OCI-LY7 (cell line): ENCODE measurements at places on chromosomes 3 and 15. TPM values are rescaled to one million over a fixed set of nuclear protein-coding genes. Genes with fewer than 3 reads are reported as not detected.

Gene CLDN11
- 0.33 and 0.34 TPM in 2 replicates for total RNA-seq

Gene CEP97
- total RNA-seq: 43.5 and 46.7 TPM in 2 replicates

Gene SLC2A2
- not detected in 2 replicates for total RNA-seq

Gene BLM
- total RNA-seq: 51.8 and 55.4 TPM in 2 replicates

Gene C3orf49
- not detected in 2 replicates for total RNA-seq

Gene GPR27
- total RNA-seq: not detected in 2 replicates

Gene AADACL2
- total RNA-seq: not detected in 2 replicates

Gene UROC1
- not detected in 2 replicates for total RNA-seq

Gene C3orf22
- not detected in 2 replicates for total RNA-seq

Gene HDC
- total RNA-seq: not detected in 2 replicates

Gene DNAH12
- 0.21 TPM in 1 of 2 replicates, not detected in the other for total RNA-seq

Gene SCN11A
- 0.13 and 0.22 TPM in 2 replicates for total RNA-seq

Gene BNIP2
- 108 and 122 TPM in 2 replicates for total RNA-seq

Gene CEMIP
- total RNA-seq: not detected in 2 replicates

Gene SKOR1
- total RNA-seq: 1.0 and 1.6 TPM in 2 replicates

Gene POTEB3
- total RNA-seq: not detected in 2 replicates

Gene ROPN1B
- not detected in 2 replicates for total RNA-seq

Gene SAMMSON
- total RNA-seq: not detected in 2 replicates
